NCI-H460 (cell line): ENCODE measurements at places on chromosomes 6 and 20.

DNA sequence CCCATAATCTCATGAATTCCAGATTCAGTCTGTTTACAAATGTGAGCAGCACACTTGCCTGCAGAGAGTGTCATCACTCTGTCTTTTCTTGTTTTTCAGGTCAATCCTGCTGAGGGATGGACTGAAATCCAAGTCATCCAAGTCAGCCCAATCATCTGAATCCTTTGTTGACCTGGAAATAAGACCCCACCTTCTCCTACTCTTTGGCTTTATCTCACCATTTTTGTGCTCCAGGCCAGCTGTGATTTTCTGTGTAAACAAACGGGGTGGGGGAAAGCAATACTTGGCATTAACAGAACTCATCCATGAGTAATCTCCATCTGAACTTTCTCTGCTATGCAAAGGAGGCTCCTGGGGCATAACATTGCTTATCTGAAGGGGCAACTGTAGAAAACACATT is 16.9 kb upstream of the GSTA4 start:
- DNase-seq = no peak

DNA sequence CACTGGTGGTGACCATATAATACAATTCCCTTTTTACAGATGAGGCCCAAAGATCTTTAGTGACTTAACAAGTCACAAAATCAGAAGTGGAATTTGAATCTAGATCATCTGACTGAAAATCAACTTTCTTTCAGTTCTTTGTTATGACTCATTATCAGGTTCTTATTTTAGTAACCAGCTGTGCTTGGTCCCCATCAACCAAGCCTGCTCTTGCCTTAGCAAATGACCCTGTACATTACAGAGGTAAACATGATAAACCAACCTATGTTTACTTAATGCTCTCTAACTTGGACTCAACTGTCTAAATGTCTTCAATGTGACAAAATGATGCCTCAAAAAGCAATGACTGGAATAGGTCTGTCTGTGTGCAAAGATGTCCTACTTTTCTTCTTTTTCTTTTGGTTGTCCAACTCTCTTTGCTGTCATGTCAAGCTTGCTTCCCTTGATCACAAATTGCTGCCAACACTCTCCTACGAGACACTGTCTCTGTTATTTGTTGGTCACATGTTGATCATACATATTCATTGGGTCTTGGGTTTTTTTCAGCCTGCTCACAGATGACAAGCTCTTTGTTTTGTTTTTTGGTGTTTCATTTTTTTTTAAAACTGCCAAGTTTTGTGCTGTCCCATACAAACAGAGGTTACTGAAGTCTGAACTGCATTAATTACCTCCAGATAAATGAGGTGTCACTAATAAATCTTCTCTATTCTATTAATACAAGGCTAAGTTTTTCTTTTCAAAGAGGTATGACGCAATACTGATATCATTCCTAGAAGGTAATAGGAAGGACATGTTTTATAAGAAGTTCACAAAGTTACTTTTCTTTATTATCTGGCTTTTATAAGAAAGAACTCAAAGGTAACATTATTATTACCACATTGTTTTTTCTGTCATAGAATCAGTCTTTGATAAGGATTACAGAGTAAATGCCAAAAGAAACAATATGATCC is 62.2 kb upstream of the PLN start:
- DNase-seq = no peak

DNA sequence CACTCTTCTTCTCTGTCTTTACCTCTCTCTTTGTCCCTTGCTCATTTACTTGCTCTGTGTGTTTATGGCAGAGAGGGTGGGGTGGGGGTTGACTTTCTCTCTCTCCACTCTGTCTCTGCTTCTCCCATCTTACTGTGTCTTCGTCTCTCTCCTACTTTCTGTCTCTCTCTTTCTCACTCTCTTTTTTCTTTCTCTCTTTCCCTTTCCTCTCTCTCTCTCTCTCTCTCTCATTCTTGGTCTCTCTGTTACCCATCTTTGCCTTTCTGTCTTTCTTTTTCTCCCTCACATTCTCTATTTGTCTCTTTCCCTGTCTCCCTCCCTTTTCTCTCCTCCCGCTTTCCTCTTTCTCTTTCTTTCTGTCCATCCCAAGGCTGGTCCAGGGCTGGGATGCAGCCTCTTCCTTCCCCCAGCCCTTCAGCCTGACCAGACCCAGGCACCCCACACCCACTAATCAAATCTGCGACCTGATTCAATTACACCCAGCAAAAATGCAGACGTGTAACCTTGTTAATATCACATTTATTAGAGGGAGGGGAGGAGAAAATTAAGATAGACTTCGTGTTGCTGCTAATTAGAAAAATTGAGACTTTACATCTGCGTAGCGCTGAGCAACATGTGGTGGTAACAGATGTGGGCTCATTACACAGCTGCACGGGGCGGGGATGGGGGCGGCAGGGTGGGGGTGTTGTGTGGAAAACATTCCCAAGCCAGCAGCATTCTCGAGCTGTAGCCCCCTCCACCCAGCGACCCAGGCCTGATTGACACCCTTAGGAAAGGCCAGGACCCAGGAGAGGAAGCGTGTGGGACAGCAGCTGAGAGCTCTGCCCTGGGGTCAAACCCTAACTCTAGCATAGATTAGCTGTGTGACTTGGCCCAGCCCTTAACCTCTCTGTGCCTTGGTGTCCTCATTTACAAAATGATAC is 124.9 kb upstream of the MAFB start:
- DNase-seq = no peak

- DNase-seq = no peak
These were observed 19.1 kb downstream of the B4GALT5 start for GRCh38 chr20:49694450-49695071.

GRCh38 chr20:35902545-35902941 is 51.8 kb downstream of the SCAND1 start:
- DNase-seq = no peak

DNA sequence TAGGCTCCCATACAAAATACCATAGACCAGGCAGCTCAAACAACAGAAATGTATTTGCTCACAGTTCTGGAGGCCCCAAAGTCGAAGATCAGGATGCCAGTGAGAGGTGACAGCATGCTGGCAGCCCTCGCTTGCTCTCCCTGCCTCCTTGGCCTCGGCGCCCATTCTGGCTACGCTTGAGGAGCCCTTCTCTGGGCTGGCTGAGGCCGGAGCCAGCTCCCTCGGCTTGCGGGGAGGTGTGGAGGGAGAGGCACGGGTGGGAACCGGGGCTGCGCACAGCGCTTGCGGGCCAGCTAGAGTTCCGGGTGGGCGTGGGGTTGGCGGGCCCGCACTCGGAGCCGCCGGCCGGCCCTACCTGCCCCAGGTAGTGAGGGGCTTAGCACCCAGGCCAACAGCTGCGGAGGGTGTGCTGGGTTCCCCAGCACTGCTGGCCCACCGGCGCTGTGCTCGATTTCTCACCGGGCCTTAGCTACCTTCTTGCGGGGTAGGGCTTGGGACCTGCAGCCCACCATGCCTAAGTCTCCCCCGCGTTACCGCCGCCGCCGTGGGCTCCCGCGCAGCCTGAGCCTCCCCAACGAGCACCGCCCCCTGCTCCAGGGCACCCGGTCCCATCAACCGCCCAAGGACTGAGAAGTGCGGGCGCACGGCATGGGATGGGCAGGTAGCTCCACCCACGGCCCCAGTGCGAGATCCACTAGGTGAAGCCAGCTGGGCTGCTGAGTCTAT is 32.6 kb upstream of the SERPINB9 start:
- DNase-seq = no peak

GRCh38 chr6:227812-228338 is 64.4 kb upstream of the DUSP22 start:
- no peak for DNase-seq

DNA sequence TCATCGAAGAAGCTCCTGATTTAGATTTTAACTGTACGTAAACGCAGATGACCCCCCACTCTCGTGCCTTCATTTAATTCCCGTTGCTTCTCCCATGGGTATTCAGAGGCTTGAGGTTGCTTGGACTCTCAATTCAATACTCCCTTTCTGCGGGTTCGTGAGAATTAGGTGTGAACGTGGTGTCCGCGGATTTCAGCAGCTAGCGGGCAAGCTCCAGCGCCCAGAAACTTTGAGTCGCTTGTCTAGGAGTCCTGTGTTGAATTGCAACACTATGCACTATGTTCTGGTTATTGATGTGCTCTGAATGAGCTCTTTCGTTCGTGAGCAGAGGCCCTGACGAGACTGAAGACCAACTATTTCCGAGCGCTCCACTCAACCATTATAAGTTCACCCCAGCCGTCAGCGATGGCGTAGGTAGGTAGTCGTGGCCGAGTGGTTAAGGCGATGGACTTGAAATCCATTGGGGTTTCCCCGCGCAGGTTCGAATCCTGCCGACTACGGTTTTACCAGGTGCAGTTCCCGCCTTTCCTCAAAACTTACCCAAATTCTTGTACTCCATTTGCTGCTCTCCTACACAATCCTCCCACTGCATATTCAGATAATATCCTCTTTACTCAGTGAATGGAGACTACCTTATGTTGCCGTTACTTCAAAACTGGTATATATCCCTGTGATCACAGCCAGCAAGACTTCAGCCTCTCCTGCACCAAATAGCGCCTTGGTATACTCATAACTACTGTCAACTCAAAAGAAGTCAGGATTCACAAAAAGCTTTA is 72.6 kb upstream of the ZNF184 start:
- peak; percentile 79 for DNase-seq

- DNase-seq = no peak
These were observed 12.9 kb upstream of the PTGIS start for GRCh38 chr20:49580813-49581174.

DNA sequence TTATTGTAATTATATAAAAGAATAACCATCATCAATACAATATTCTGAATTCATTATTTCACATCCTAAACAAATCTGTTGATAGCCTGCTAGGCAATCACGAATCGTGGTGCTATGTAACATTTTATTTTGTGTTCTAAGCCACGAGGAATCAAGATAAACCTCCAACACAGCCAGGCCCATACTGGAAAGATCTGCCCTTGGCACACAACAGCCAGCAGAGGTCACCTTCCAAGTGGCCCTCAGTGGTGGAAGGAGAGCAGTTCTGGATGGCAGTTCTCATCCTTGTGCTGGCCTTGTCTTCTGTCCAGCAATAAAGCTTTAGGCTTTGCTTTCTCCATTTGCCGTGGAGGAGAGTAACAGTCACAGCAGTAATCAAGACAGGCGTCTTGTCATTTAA is 13.2 kb downstream of the ZNF831 start:
- DNase-seq = no peak

DNA sequence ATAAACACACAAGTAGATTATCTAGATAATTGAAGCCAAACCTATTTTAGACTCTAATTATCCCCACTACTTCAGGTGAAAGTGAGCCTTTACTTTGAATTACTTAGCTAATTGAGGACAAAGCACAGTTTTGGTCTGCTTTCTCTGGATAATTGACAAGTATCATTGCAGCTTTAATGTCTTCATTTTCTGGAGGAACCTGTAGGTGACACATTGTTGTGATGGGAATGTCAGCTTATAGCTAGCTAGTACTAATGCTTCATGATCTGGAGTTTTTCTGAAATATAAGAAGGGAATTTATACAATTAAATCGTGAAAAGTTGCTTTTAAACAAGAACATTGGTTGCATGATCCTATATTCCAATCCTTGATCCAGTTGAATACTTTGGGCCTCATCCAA is 319.3 kb upstream of the CITED2 start:
- no peak for DNase-seq

GRCh38 chr6:111686249-111686931 is 80.7 kb upstream of the TRAF3IP2 start:
- DNase-seq = no peak

- DNase-seq = no peak
These were observed 40.9 kb upstream of the NNAT start for GRCh38 chr20:37479925-37480691.

DNA sequence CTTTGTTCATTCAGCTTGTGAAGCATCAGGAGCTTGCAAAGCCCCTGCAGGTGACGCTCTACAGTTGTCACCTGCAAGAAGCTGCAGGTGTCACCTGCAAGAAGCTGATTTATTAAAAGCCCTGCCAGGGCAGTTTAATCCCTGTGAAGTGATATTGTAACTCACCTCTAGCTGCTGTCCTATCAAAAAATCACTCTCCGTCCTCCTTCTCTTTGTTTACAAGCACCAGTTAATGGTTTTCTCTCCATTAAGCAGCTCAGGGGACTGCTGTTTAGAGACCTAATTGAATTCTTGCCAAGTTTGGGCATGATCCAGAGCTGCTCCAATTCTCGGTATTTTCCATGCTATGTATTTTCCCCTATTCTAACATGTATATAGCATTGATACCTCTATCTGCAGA is 345.9 kb downstream of the ARHGAP18 start:
- no peak for DNase-seq

- DNase-seq = no peak
These were observed 37.1 kb upstream of the YWHAB start for GRCh38 chr20:44848254-44849015.

DNA sequence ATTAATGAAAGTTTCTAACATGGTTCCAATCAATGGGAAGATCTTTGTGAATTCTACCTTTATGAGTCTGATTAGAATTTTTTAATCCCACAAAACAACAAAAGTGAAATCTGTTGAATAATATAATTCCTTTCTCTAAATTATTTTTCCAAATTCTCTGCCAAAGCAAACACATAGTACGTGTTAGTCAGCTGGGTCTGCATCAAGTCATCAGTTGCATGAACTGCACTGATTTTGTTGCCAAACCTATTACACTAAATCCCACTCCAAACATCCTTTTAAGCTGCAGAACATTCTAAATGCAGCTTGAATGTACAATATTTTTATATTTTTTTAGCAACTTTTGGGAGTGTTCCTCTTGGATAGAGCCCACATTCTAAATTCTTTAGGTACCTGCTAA is 199.0 kb upstream of the HSF2 start:
- no peak for DNase-seq

GRCh38 chr6:163193326-163193725 is 221.2 kb upstream of the QKI start:
- no peak for DNase-seq

DNA sequence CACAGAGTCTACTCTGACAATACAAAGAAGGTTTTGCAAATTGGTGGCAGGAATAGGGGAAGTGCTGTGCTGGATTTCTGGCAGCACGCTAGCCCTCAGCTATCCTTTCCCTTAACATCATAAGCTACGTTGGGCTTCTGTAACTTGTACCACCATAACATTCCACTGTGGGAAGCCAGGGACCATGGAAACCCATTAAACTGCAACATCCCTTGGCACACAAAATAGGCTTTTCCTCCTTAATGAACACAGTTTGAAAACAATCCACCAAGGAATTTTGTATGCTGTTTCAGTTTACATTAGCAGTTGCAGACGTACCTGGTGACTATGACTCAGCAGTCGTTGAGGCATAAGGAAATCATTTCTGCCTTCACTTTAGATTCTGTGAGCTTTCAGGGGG is 203.9 kb upstream of the RAB32 start:
- peak; percentile 9 for DNase-seq

- no peak for DNase-seq
These were observed 32.9 kb upstream of the EYA4 start for GRCh38 chr6:133208183-133208755.

- DNase-seq = no peak
These were observed 56.2 kb upstream of the NHSL1 start for GRCh38 chr6:138555421-138555988.

- no peak for DNase-seq
These were observed 68.5 kb downstream of the SH3BGRL2 start for GRCh38 chr6:79699606-79700005.

DNA sequence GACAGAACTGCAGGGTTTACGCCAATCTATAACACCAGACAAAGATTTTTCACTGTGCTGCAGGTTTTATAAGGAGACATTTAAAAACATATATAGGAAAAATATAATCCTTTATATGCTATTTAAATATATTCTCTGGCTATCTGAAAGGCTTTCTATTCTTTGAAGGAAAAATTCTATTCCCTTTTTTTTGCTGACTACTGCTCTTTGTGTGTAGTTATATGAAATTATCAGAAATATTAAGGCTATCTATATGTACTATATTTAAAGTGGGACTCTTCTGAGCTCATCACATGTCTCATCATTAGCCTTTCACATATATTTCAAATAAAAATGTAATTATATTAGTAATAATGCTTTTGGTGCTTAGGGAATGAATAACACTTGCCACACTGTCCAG is 930.7 kb downstream of the EYS start:
- DNase-seq = no peak
